Activated naive CD4-positive, alpha-beta T cell treated with anti-CD3 and anti-CD28 coated beads, Interleukin-2, amount 10 ng/mL, durations not matched to agents 7 days and 5 days (primary cell): ENCODE measurements at places on chromosomes 1 and 21.

DNA sequence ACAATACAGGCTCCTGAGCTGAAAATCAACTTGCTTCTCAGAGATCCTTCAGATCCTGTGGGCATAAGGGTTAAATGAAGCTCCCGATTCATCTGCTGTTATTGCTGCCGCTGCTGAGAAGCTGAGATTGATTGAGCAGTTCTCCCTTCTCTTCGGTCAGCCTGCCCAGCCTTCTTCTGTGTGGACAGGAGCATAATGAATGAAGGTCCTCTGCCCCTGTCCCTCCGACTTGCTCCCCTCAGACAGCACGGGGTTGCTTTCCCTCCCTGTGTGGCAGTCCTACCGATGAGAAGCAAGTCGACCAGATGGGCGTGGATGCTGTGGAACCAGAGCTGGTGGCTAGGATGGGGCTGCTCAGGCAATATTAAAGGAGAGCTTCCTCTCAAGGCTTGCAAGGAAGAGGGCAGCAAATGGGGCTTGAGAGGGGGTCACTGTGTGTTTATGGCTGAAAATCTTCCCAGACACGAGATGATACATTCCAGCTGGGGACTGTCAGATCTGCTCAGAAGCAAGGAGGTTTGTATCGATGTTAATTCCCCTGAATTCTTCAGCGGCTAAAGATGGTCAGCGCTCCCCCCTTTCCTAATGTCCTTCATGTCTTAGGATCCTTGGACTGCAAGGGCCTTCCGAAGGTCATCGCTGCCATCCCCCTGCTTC lies 63.9 kb upstream of the GOLT1A start:
- H3K36me3 ChIP-seq = no peaks in the 10 kb centered on the region
- DNase-seq = no peak
- peaks cover 54% of the 10 kb centered on the region for H3K27me3 ChIP-seq
- no peak overlapping the region for H3K27ac ChIP-seq
- H3K4me3 ChIP-seq = no peak overlapping the region
- no peaks in the 10 kb centered on the region for H3K4me1 ChIP-seq

GRCh38 chr1:175067362-175068106 lies at the start of gene TNN:
Gene TNN (plus strand): TSS chr1:175067833. CDS start chr1:175077419, 9,586 bp downstream.
- no peak within 1 kb of the TSS for H3K27ac ChIP-seq
- peaks cover 16% of the 10 kb centered on the region for H3K4me1 ChIP-seq
- DNase-seq = no peak
- H3K27me3 ChIP-seq = peaks cover 45% of the 10 kb centered on the region
- no peak within 1 kb of the TSS for H3K4me3 ChIP-seq
- no peaks in the 10 kb centered on the region for H3K36me3 ChIP-seq

DNA sequence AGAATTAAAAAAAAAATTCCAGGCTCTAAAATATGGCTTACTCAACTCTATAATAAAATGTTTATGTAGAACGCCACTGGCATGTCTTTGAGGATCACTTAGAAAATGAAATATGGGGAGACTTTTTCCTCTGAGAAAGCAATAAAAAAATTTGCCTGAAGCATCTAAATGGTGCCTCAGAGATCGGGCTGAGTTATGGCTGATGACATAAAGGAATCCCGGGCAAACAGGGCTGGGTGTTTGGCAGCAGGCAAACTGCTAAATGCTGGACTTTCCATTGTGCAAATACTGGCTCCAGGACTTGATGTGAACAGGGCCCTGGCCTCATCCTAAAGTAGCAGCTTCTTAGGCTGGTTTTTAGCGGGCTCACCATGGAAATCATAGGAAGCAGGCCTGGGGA lies 44.5 kb upstream of the C1orf87 start:
- H3K4me3 ChIP-seq = no peak overlapping the region
- DNase-seq = no peak
- no peaks in the 10 kb centered on the region for H3K4me1 ChIP-seq
- no peak overlapping the region for H3K27ac ChIP-seq
- no peaks in the 10 kb centered on the region for H3K36me3 ChIP-seq

GRCh38 chr21:24424776-24425175 lies 1182.5 kb downstream of the MRPL39 start:
- peaks cover 2% of the 10 kb centered on the region for H3K36me3 ChIP-seq
- H3K4me1 ChIP-seq = peaks cover 13% of the 10 kb centered on the region

DNA sequence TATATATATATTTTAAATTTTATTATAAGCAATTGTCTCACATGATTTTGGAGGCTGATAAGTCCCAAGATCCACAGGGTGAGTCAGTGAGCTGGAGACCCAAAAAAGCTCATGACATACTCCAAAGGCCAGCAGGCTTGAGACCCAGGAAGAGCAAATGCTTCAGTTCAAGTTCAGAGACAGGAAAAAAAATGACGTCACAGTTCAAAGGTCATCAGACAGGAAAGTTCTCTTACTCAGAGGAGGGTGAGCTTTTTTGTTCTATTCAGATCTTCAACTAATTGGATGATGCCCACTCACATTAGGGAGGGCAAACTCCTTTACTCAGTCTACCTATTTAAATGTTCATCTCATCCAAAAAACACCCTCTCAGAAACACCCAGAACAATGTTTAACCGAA lies 18.2 kb downstream of the RXRG start:
- no peaks in the 10 kb centered on the region for H3K27me3 ChIP-seq
- no peak for DNase-seq
- no peaks in the 10 kb centered on the region for H3K36me3 ChIP-seq
- peaks cover 26% of the 10 kb centered on the region for H3K4me1 ChIP-seq

GRCh38 chr1:71228742-71229365 lies 148.0 kb upstream of the ZRANB2 start:
- no peak overlapping the region for H3K27ac ChIP-seq
- DNase-seq = no peak
- no peaks in the 10 kb centered on the region for H3K27me3 ChIP-seq
- no peaks in the 10 kb centered on the region for H3K36me3 ChIP-seq
- H3K4me3 ChIP-seq = no peak overlapping the region
- no peaks in the 10 kb centered on the region for H3K4me1 ChIP-seq

- H3K4me3 ChIP-seq = no peak overlapping the region
- no peak overlapping the region for H3K27ac ChIP-seq
- H3K4me1 ChIP-seq = no peaks in the 10 kb centered on the region
- DNase-seq = no peak
These were observed 152.2 kb downstream of the TNR start for GRCh38 chr1:175591083-175591743.

GRCh38 chr21:17742181-17742580 lies 77.0 kb downstream of the C21orf91 start:
- no peak overlapping the region for H3K4me3 ChIP-seq
- DNase-seq = no peak
- no peak overlapping the region for H3K27ac ChIP-seq
- no peaks in the 10 kb centered on the region for H3K4me1 ChIP-seq
- no peaks in the 10 kb centered on the region for H3K36me3 ChIP-seq

- H3K4me3 ChIP-seq = peak overlapping the region; percentile 32
- peak; percentile 61 for DNase-seq
- H3K4me1 ChIP-seq = peaks cover 40% of the 10 kb centered on the region
- no peaks in the 10 kb centered on the region for H3K36me3 ChIP-seq
These were observed 16.3 kb downstream of the BATF3 start for GRCh38 chr1:212683357-212683722.

GRCh38 chr1:158931055-158931737 lies at the start of gene PYHIN1:
Gene PYHIN1 (plus strand): TSS chr1:158931552. CDS start chr1:158936911, 5,359 bp downstream.
- DNase-seq = peak; percentile 43
- peaks cover 27% of the 10 kb centered on the region for H3K4me1 ChIP-seq
- H3K27ac ChIP-seq = peak within 1 kb of the TSS; percentile 92
- H3K36me3 ChIP-seq = peaks cover 15% of the 10 kb centered on the region

- no peak overlapping the region for H3K4me3 ChIP-seq
- H3K4me1 ChIP-seq = peaks cover 21% of the 10 kb centered on the region
- no peak for DNase-seq
- peaks cover 9% of the 10 kb centered on the region for H3K36me3 ChIP-seq
- H3K27me3 ChIP-seq = no peaks in the 10 kb centered on the region
These were observed 1.9 kb upstream of the SLFNL1 start for GRCh38 chr1:41023279-41023990.

GRCh38 chr1:240577095-240577494 lies 34.9 kb downstream of the GREM2 start:
- H3K36me3 ChIP-seq = peaks cover 3% of the 10 kb centered on the region
- peaks cover 26% of the 10 kb centered on the region for H3K4me1 ChIP-seq
- H3K27ac ChIP-seq = no peak overlapping the region
- DNase-seq = no peak
- no peak overlapping the region for H3K4me3 ChIP-seq

GRCh38 chr1:163571950-163572349 lies 250.2 kb downstream of the NUF2 start:
- DNase-seq = no peak
- no peak overlapping the region for H3K27ac ChIP-seq
- no peak overlapping the region for H3K4me3 ChIP-seq
- no peaks in the 10 kb centered on the region for H3K27me3 ChIP-seq
- H3K36me3 ChIP-seq = no peaks in the 10 kb centered on the region

- no peak overlapping the region for H3K4me3 ChIP-seq
- DNase-seq = no peak
- no peaks in the 10 kb centered on the region for H3K4me1 ChIP-seq
- H3K27me3 ChIP-seq = no peaks in the 10 kb centered on the region
- no peaks in the 10 kb centered on the region for H3K36me3 ChIP-seq
These were observed 40.9 kb downstream of the SEC16B start for GRCh38 chr1:177928952-177929351.

DNA sequence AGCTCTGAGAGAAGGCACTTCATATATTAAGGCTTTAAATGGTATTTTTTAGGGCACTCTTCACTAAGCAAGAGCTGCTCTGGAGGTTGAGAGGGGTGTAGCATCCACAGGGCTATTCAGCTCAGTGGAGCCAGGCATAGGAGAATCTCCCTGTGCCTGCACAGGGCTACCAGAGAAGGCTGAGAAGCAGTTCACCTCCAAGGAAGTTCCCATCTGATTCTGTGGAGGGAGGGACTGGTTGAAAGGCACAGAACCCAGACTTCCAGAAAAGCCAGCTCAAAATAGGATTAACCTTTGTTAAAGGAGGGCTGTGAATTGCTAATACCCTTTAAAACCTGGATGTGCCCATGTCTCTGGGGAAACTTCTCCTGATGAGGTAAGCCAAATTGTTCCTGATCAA lies 304.5 kb downstream of the TTLL7 start:
- DNase-seq = no peak
- H3K4me3 ChIP-seq = no peak overlapping the region
- H3K4me1 ChIP-seq = peaks cover 26% of the 10 kb centered on the region
- peaks cover 2% of the 10 kb centered on the region for H3K36me3 ChIP-seq
- peaks cover 14% of the 10 kb centered on the region for H3K27me3 ChIP-seq
- H3K27ac ChIP-seq = no peak overlapping the region

DNA sequence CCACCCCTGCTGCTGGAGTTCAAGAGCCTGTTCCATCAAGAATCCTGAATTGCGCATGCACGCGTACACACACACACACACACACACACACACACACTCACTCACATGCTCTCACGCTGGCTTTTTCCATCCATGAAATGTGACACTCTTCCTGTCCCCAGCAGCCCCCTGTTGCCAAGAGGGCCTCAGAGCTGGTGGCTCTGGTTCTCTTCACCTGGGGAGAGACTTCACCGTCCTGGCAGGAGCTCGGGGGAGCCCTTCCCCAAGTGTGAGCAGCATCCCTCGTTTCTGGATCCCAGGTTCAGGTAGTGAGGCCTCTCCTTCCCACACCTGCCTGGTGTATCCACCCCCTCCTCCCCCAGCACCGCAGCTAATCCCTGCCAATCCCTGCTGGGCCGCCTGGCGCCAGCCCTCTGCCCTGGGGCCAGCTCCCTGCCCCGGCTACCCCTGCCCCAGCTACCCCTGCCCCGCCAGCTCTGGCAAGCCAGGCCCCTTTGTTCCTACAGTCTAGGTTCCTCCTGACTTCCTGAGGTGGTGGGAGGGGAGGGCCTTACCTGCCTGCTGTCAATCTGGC lies 9.9 kb downstream of the PLOD1 start:
- DNase-seq = no peak
- H3K36me3 ChIP-seq = peaks cover 4% of the 10 kb centered on the region
- no peak overlapping the region for H3K4me3 ChIP-seq

DNA sequence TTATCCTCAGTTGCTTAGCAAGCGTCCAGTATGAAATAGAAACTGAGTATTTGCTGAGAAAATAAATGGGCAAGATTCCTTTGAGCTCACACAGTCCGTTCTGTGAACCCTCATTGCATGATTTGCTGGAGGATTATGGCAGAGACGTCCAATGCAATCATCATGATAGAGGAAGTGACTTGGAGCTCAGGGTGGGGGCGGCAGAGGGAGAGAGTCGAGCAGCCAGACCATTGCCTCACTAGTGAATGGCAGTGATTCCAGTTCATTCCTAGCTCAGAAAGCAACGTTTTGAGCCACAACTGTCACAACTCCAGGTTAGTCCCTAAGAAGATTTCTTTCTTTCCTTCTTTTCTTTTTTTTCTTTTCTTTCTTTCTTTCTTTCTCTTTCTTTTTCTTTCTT lies 27.5 kb upstream of the COL9A2 start:
- no peaks in the 10 kb centered on the region for H3K36me3 ChIP-seq
- H3K4me3 ChIP-seq = peak overlapping the region; percentile 3
- H3K27ac ChIP-seq = peak overlapping the region; percentile 16

GRCh38 chr1:50333595-50333974 lies 89.7 kb downstream of the DMRTA2 start:
- H3K4me1 ChIP-seq = peaks cover 8% of the 10 kb centered on the region
- no peak overlapping the region for H3K4me3 ChIP-seq
- H3K27ac ChIP-seq = no peak overlapping the region
- H3K36me3 ChIP-seq = no peaks in the 10 kb centered on the region
- peak; percentile 66 for DNase-seq
- peaks cover 51% of the 10 kb centered on the region for H3K27me3 ChIP-seq

- H3K4me1 ChIP-seq = peaks cover 30% of the 10 kb centered on the region
- DNase-seq = peak; percentile 58
- H3K36me3 ChIP-seq = no peaks in the 10 kb centered on the region
- peaks cover 20% of the 10 kb centered on the region for H3K27me3 ChIP-seq
These were observed 926 bp upstream of the ATP1B1 start for GRCh38 chr1:169105434-169106094.

- DNase-seq = no peak
- peaks cover 2% of the 10 kb centered on the region for H3K4me1 ChIP-seq
- H3K27ac ChIP-seq = no peak overlapping the region
- no peak overlapping the region for H3K4me3 ChIP-seq
- peaks cover 20% of the 10 kb centered on the region for H3K27me3 ChIP-seq
- H3K36me3 ChIP-seq = no peaks in the 10 kb centered on the region
These were observed 143.2 kb upstream of the CSF3R start for GRCh38 chr1:36625935-36626310.

DNA sequence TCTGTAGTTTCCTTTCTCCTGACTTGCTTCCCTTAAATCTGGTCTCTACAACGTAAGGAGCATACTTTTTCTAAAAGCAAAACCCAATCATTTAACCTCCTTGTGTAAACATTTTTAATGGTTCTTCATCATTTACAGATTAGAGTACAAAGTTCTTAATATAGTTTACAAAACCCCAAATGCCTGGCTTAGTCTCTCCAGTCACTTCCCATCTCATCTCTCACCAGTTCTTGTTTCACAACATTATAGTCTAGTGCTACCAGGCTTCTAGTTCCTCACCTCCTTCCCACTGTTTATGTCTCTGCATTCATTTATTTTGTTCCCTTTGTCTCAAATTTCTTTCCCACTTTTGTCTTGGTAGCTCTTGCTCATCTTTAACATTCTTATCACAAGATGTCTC lies 168.4 kb downstream of the FASLG start:
- H3K4me1 ChIP-seq = peaks cover 1% of the 10 kb centered on the region
- no peak overlapping the region for H3K27ac ChIP-seq
- DNase-seq = no peak
- peaks cover 10% of the 10 kb centered on the region for H3K27me3 ChIP-seq
